ENCODE measurements at places on chromosomes 3 and 15. TPM values are rescaled to one million over a fixed set of nuclear protein-coding genes. Genes with fewer than 3 reads are reported as not detected.

The CGNL1 gene
- total RNA-seq: 16.8 TPM

DNA sequence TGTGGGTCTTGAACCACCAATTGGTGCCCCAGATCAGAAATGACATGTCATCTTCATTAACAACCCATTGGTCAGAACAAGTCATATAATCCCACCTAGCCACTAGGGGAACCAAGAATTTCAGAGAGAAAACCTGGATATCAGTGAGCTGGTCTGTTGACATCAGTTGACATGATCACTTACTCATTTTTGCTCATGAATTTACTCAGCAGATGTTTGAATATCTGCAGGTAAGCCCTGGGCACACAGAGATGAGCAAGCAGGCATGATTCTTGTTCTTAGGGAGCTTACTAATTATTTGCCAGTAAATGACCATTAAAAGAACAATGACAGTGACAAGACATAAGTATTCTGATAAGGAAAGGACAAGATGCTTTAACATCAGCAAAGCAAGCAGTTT is 64.3 kb upstream of the PLCL2 start:
- DNase-seq: no peak

The PLA2G4D gene
- not detected for total RNA-seq

DNA sequence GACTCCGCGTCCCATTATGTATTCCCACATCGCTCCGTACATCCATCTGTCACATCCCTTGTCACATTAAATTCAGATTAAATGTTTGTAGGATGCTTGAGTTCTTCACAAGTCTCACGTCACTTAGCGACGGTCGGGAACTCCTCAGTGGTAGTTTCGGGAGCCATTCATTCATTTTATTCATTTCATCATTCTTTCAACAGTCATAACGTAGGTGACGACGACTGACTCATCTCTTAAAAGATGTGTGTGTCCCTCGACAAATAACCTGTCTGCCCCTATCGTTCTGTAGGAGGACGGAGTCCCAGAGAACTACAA is 272 bp upstream of the SRPRB start:
- no peak for DNase-seq

The CALML4 gene
- 3.7 TPM for total RNA-seq

The MKRN2OS gene
- total RNA-seq: not detected

GRCh38 chr3:4147556-4148118 is 155.5 kb upstream of the SETMAR start:
- no peak for DNase-seq

The CPNE4 gene
- 1.2 TPM for total RNA-seq

GRCh38 chr3:40992023-40992422 is 207.3 kb upstream of the CTNNB1 start:
- no peak for DNase-seq

- no peak for DNase-seq
Measured at GRCh38 chr3:27927882-27928281, 205.8 kb upstream of the EOMES start.

GRCh38 chr15:38253351-38253781 is 730 bp downstream of the SPRED1 start:
- DNase-seq: no peak

Data from left cardiac atrium (tissue), 4 donors.